ENCODE measurements at places on chromosomes 1 and 21. TPM values are rescaled to one million over a fixed set of nuclear protein-coding genes. Genes with fewer than 3 reads are reported as not detected.
A peak's percentile ranks its signal among the peaks of the same experiment; 100 is the strongest.

PLEKHM2 gene
- total RNA-seq, result 46.1 TPM

RGS13 gene
- not detected for total RNA-seq

HCN3 gene
- 3.3 TPM for total RNA-seq

AGBL4 gene
- total RNA-seq, result not detected

LRRC71 gene
- not detected for total RNA-seq

ADORA3 gene
- not detected for total RNA-seq

BCL2L15 gene
- not detected for total RNA-seq

SPATA21 gene
- total RNA-seq, result not detected

ADPRS gene
- total RNA-seq, result 58.2 TPM

APOBEC4 gene
- total RNA-seq, result not detected

ELF3 gene
- total RNA-seq, result 3.8 TPM

CA6 gene
- total RNA-seq, result not detected

TMOD4 gene
- total RNA-seq, result not detected

RIMS3 gene
- total RNA-seq, result 8.9 TPM

RAB4A gene
- 78.3 TPM for total RNA-seq

ATP1A2 gene
- total RNA-seq, result not detected

SIM2 gene
- 4.7 TPM for total RNA-seq

GRCh38 chr1:11229203-11229602 is 33.1 kb downstream of the MTOR start:
- no peak for DNase-seq

- peak; percentile 19 for DNase-seq
Observed at GRCh38 chr1:5896706-5897660, 95.2 kb downstream of the NPHP4 start.

DNA sequence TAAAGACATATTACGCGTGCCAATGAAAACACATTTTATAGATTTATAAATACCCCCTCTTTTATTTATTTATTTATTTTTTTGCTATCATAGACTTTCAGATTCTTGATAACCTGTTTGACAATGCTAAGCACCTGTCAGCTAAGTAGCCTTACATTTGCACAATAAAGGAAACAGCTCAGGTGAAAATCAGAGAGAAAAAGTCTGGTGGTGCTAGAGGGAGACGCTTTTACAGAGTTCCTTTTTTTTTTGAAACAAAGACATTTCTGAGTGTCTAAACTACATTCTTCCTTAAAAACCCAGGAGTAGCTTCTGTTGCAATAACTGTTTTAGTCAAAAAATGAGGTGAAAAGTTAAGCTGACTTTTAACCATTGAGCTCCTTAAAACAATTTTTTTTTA is 1611.6 kb downstream of the NCAM2 start:
- no peak for DNase-seq

- DNase-seq, result peak; percentile 93
Observed at GRCh38 chr1:175572932-175573868, 170.2 kb downstream of the TNR start.

DNA sequence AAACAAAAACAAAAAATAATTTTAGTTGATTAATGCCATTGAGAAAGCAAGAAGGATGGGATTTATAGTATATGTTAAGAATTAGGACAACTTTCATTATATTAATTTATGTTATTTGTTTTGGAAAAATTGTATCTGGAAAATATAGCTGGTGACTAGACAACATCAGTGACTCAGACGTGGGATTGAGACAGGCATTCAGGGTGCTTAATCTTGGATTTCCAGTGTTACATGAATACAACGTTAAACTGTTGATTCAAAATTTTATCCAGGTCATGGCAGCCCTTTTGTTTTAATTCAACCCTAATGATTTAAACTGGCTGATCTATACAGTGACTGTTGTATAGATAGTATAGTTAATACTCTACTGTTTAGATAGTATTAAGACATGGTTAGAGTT is 827.1 kb upstream of the B3GALT2 start:
- DNase-seq, result no peak

DNA sequence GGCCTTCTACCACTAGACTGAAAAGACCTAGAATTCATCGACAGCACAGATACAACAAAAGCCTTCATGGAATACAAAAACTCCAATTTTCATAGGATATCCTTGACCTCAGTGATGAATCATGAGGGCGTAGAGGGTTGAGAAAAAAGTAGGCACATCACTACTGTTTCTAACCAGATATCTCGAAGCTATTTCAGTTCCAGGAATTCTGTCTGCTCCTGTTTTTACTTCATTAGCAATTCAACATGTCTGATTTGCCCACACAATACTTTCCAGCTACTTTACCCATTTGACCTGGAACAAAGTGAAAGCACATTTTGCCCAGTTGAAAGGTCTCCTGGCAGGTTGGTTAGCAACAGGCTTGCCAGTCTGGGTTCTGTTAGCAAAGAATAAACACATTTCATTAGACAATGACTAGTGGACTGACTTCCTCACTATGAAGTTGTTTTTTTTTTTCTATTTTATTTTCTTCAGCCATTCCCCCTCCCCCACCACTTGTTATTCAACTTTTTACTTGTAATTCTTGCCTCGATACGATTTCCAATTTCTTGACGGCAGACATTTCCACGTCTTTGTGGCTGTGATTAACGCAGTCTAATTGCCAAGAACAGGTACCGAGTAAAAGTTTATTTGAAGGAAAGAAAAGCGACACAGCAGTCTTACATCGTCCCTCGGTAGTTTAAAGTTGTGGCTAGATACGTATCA is 4.0 kb upstream of the ZBTB18 start:
- DNase-seq, result peak; percentile 18

- peak; percentile 30 for DNase-seq
Observed at GRCh38 chr1:9181176-9181906, 52.4 kb upstream of the GPR157 start.

- no peak for DNase-seq
Observed at GRCh38 chr1:20992322-20993056, 184.2 kb downstream of the EIF4G3 start.

DNA sequence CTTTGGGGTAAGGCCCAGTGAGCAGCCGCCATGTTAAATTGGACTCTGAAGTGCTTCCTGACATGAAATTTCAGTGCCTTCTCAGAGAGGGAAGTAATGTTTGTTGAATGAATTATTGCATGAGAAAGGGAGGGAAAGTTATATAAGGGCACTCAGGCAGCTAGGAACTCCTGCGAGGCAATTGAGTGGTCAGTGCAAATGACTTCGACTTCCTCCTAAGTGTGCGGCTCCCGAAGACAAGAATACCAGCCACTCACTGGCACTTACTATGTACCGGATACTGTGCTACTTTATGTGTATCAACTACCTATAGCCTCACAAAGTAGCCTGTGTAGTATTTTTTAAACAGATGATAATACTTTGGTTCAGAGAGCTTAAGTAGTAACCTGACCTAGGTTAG is 52.5 kb downstream of the CNN3 start:
- no peak for DNase-seq

DNA sequence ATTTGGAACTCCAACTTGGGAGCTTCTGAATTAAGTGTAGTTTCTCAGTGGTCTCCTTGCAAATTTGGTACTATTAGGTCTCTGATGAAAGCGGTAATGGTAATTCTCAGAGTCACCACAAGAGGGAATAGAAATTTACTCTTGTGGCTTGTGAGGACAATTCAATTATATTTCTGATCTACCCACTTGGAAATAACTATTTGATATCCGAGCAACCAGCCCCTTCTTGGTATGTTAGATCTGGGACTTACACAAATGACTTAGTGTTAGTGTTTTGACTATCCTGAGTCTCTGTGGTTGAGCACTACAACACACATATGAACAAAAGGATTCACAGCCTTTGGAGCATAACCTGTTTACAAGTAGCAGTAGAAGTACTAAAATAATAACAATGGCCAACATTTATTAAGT is 68.1 kb downstream of the RPS6KA1 start:
- peak; percentile 63 for DNase-seq

GRCh38 chr1:207993477-207994445 is 82.8 kb upstream of the CD34 start:
- no peak for DNase-seq

DNA sequence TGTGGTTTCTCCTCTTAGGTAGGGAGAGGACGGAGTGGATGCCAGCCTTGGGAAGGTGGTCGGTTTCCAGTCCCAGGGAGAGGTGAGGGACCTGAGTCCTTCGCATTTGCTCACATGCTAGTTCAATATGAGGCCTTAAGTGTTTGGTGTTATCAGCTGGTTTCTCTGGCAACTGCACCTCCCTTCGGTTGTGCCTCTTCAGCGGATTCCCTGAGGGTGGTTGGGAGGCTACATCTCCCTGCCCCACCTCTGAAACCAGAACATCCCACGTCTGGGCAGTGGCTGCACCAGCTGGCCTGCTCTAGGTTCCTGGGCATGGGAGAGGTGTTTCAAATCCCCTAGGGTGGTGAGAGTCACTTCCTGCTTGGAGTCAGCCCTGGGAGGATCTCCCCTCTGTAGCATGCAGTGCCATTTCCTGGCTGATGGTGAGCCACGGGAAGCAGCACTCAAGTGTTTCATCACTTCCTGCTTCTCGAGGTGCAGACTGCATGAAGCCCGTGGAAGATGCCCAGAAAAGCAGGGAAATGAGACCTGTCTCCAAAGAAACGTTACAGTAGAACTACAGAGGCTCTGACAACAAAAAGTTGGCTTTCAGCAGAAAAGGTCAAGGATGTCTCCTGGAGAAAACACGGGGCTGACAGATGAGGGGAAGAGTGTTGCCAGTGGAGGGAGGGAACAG is 4.5 kb downstream of the TMEM125 start:
- no peak for DNase-seq

GRCh38 chr1:33375316-33375715 is 54.4 kb upstream of the A3GALT2 start:
- peak; percentile 50 for DNase-seq

GRCh38 chr1:104973516-104973915 is 1223.8 kb downstream of the AMY1C start:
- DNase-seq, result no peak

GRCh38 chr1:91221017-91221416 is 183.6 kb downstream of the HFM1 start:
- DNase-seq, result no peak

GRCh38 chr21:38859852-38860251 is 54.1 kb downstream of the ETS2 start:
- DNase-seq, result no peak

- no peak for DNase-seq
Observed at GRCh38 chr21:43958364-43959158, 53.5 kb upstream of the TRAPPC10 start.

DNA sequence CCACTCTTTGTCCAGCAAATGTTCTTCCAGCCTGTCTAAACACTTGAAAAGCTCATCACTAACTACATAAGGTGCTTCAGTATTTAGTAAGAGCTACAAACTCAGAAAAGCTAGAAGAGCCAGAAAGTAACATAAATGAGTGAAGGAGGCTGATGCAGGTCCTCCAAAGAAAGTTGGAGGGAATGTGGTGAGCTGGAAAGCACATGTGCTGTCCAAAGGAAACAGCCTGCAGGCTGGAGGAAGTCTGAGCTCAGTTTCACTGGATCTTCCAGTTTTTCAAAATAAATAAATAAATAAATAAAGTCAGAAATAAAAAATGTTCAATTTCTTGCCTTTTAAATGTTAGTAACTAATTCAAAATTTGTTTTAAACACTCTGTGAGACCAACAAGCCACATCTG is 25.5 kb downstream of the ZC3H11B start:
- no peak for DNase-seq

- DNase-seq, result no peak
Observed at GRCh38 chr1:56845343-56845742, 9.3 kb upstream of the C8A start.

DNA sequence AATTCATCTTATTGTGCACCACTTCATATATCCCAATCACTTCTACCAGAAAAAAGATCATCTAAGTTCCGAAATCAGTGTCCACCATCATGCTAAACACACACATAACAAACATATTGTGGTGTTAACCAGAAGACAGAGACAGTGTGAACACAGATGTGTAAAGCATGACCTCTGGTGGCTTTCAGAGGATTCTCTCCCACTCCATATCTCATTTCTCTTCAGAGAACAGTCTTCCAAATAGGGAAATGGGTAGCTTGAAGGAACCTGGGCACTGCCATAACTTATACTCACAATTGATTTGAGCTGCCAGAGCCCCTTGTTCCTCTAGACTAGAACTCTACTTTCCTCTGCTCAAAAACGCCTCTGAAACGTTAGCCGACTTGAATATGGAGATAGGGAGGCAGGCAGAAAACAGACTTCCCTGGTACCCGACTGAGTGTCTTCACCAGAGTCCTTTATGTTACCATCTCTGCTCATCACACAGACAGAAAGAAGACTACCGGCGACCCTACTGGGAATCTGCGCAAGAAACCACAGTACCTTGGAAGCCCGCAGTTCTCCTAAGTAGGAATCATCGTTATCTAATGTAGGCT is 1.8 kb upstream of the ELAPOR1 start:
- peak; percentile 18 for DNase-seq

DNA sequence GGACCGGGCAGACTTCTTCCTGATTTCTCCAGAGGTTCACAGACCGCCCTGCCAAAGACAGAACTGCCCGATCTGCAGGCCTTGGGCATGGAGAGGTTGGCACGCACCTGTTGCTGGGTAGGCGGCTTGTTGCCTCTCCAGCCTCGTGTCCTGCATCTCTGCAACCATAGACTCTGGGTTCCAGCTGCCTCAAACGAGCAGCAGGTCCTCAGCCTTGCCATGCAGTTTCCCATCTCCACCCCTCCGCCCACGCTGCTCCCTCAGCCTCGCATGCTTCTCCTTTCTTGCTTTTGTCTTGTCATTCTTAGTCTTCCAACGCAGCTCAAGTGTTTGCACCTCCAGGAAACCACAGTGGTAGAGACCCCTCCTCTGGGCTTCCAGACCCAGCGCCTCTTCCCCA is 126.2 kb downstream of the LACTBL1 start:
- DNase-seq, result no peak
